ENCODE measurements at places on chromosomes 1 and 21.
A peak's percentile ranks its signal among the peaks of the same experiment; 100 is the strongest.

DNA sequence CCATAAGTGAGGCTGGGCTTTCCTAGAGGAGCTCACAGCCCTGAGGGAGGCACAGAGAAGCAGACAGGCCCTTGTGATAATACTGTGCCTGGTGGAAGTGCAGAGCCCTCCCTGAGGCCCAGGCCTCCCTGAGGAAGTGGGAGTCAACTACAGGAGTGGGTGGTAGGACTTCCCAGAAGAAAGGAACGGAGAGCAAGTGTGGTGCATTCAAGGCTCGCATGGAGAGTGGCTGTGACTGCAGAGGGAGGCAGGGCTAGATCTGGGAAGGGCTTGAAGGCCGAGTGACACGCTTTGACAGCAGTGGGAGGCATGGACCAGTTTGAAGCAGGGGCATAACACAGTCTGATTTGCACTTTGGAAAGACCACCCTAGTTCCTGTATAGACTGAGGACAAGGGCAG lies 37.3 kb downstream of the AZIN2 start:
- DNase-seq = no peak

DNA sequence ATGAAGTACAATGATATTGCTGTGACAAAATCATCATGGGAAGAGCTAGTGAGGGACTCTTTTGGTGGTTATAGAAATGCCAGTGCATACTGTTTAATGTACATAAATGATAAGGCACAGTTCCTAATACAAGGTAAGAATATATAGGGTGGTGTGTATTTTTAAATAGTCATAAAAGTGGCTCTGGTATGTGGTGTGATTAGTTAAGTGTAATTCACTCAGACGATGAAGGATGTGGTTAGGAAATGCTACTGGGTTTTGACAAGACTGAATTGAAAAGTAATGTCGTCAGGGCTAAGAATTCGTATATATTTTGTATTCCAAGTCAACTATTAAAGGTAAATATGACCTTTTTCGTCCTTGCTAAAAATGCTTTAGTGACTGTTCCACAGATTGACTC lies 101.7 kb downstream of the USP25 start:
- no peak for DNase-seq

GRCh38 chr1:67399199-67399993 lies 30.8 kb downstream of the SERBP1 start:
- no peak for DNase-seq

- DNase-seq = no peak
Measured at GRCh38 chr1:160646711-160647328, at the start of gene SLAMF1. Gene SLAMF1 (minus strand): TSS chr1:160647044. CDS start chr1:160646945, 99 bp downstream.

DNA sequence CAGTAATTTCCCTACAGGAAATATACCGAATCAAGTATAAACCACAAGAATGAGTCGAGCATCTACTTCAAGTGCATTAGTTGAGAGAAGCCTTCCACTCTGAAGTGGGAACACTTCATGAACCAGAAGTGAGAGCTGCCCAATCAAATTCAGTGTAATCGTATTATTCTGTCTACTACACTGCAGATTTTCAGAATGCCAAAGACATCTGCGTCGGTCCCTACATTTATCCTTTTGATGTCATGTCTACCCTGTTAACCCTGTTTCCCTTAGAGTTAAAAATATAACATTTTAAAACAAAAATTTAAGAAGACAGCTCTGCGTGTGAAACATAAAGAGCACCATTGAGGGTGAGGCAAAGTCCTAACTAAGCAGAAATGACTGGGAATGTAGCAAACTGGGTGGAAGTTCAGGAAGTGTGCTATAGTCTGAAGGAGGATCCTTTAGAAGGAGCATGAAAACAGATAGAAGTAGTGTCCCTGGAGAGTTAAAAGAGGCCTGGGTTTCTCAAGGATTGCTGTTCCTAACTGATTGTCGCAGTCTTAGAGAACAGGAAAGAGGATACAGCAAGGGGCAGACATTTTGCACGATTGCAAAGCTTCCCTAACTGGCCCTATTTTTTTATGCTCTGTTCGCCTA lies 291.2 kb downstream of the PTPRC start:
- DNase-seq = no peak

GRCh38 chr1:31981456-31981839 lies 32.2 kb upstream of the KHDRBS1 start:
- DNase-seq = no peak

- DNase-seq = no peak
Measured at GRCh38 chr1:23239638-23240295, 22.5 kb upstream of the HTR1D start.

- DNase-seq = peak; percentile 43
Measured at GRCh38 chr1:224380003-224380402, 23.3 kb downstream of the CNIH4 start.

DNA sequence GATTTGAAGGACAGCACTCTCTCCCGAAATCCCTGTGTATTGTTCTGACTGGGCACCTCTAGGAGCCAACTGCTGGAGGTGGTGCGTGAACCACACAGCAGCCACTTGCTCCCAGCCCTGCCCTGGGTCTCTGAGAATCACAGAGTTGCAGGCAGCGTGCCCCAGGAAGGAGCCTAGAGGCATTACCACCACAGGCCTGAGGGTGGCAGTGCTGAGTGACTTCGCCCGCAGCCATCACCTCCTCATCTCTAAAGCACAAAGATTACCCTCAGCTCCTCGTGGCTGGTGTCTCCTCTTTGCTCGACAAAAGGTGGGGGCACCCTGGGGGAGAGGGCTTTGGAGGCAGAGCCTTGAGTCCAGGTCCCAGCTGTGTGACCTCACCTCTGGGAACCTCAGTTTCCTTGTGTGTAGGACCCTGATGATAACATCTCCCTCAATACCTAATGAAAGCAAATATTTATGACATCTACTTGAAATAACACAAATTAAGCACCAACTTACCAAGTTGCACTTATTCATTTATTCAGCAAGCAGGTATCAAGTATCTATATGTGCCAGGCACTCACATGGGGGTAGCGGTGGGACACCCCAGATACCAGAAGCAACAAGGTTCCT lies 86.3 kb downstream of the VWA5B1 start:
- peak; percentile 56 for DNase-seq

GRCh38 chr1:64171797-64172281 lies 31.6 kb upstream of the UBE2U start:
- DNase-seq = no peak

All from activated T-cell treated with anti-CD3 and anti-CD28 coated beads for 24 hours (primary cell).